ENCODE measurements at places on chromosomes 5 and 9. TPM values are rescaled to one million over a fixed set of nuclear protein-coding genes. Genes with fewer than 3 reads are reported as not detected.

Gene SEMA6A
- 13.5 TPM for polyA plus RNA-seq

Gene BNC2
- 1.3 TPM for polyA plus RNA-seq

Gene PDLIM4
- 5.9 TPM for polyA plus RNA-seq

Gene NNT
- 28.0 TPM for polyA plus RNA-seq

Gene WDR36
- 7.8 TPM for polyA plus RNA-seq

Gene ACOT12
- 0.31 TPM for polyA plus RNA-seq

Gene GABRA1
- polyA plus RNA-seq: 0.10 TPM

Gene SET
- polyA plus RNA-seq: 187 TPM

Gene TRIM14
- 47.1 TPM for polyA plus RNA-seq

Gene GPX3
- 19.9 TPM for polyA plus RNA-seq

Gene ANKH
- 43.2 TPM for polyA plus RNA-seq

Gene HAND1
- polyA plus RNA-seq: not detected

Gene CEL
- polyA plus RNA-seq: 3.2 TPM

- no peak overlapping the region for H3K27ac ChIP-seq
- H3K4me3 ChIP-seq: no peak overlapping the region
- DNase-seq: no peak
- H3K27me3 ChIP-seq: no peaks in the 10 kb centered on the region
- H3K36me3 ChIP-seq: peaks cover 51% of the 10 kb centered on the region
- no peaks in the 10 kb centered on the region for H3K4me1 ChIP-seq
Measured at GRCh38 chr9:136081113-136081825, 13.8 kb downstream of the NACC2 start.

GRCh38 chr5:117455236-117456233 lies 880.9 kb upstream of the SEMA6A start:
- peak; percentile 47 for DNase-seq
- H3K4me3 ChIP-seq: peak overlapping the region; percentile 61
- H3K27me3 ChIP-seq: no peaks in the 10 kb centered on the region
- no peaks in the 10 kb centered on the region for H3K4me1 ChIP-seq

- peaks cover 1% of the 10 kb centered on the region for H3K27me3 ChIP-seq
- no peaks in the 10 kb centered on the region for H3K36me3 ChIP-seq
- no peaks in the 10 kb centered on the region for H3K4me1 ChIP-seq
- H3K27ac ChIP-seq: no peak overlapping the region
Measured at GRCh38 chr9:99606957-99607356, 214.7 kb upstream of the NR4A3 start.

- no peaks in the 10 kb centered on the region for H3K36me3 ChIP-seq
- H3K4me3 ChIP-seq: no peak overlapping the region
Measured at GRCh38 chr5:31186672-31187267, 6.7 kb upstream of the CDH6 start.

- peaks cover 6% of the 10 kb centered on the region for H3K36me3 ChIP-seq
- no peaks in the 10 kb centered on the region for H3K4me1 ChIP-seq
- H3K27ac ChIP-seq: peak overlapping the region; percentile 67
- H3K4me3 ChIP-seq: peak overlapping the region; percentile 11
- H3K27me3 ChIP-seq: no peaks in the 10 kb centered on the region
Measured at GRCh38 chr9:127809540-127810377, 7.1 kb downstream of the FPGS start.

- H3K4me3 ChIP-seq: no peak overlapping the region
- H3K4me1 ChIP-seq: no peaks in the 10 kb centered on the region
Measured at GRCh38 chr5:82351297-82351696, 73.1 kb upstream of the RPS23 start.

- H3K4me3 ChIP-seq: no peak overlapping the region
- H3K4me1 ChIP-seq: peaks cover 21% of the 10 kb centered on the region
- peak overlapping the region; percentile 18 for H3K27ac ChIP-seq
- H3K36me3 ChIP-seq: no peaks in the 10 kb centered on the region
Measured at GRCh38 chr5:119274767-119275130, 81.1 kb upstream of the TNFAIP8 start.

- no peaks in the 10 kb centered on the region for H3K4me1 ChIP-seq
- H3K27ac ChIP-seq: no peak overlapping the region
- H3K36me3 ChIP-seq: no peaks in the 10 kb centered on the region
- H3K4me3 ChIP-seq: no peak overlapping the region
- no peaks in the 10 kb centered on the region for H3K27me3 ChIP-seq
Measured at GRCh38 chr5:128402506-128402905, 135.5 kb downstream of the FBN2 start.

- no peak for DNase-seq
- H3K4me1 ChIP-seq: peaks cover 7% of the 10 kb centered on the region
- no peaks in the 10 kb centered on the region for H3K36me3 ChIP-seq
- H3K4me3 ChIP-seq: no peak overlapping the region
- H3K27ac ChIP-seq: no peak overlapping the region
Measured at GRCh38 chr5:149694007-149694406, 36.1 kb upstream of the PPARGC1B start.

DNA sequence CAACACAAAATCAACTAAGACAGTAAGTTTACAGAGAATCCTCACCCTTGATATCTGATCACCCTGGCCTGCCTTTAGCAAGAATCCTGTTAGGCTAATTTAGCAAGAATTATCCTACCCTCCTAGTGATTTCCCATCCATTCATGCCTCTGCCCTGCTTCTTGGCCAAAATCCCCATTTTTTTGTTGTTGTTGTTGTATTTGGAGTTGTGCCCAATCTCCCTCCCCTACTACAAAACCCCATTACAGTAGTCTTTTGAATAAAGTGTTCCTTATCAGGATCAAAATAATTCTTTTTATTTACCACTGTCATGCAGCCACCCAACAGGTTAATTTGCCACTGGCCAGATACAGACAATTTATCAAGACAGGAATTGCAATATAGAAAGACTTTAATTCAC lies 58.5 kb upstream of the CLINT1 start:
- no peak for DNase-seq
- peaks cover 13% of the 10 kb centered on the region for H3K4me1 ChIP-seq
- no peaks in the 10 kb centered on the region for H3K36me3 ChIP-seq
- H3K27me3 ChIP-seq: no peaks in the 10 kb centered on the region

DNA sequence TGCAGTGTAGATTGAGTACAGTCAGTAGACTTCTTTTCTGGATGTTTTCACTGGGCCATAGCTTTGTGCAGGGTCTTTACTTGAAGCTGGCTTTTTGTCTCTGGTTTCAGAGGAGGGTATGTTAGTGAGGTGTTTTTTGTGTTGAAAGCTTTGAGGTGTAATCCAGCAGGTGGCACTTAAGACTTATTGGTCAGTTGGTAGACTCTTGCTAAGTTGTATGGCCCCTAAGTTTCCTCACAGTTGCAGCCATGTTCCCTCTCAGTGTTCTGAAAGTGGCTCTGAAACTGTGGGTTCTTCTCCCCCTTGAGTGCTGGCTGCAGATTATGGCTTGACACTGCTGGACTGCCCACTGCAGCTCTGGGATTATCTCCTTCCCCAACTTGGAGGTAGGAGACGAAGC lies 55.7 kb upstream of the SLC44A1 start:
- H3K27ac ChIP-seq: no peak overlapping the region
- no peaks in the 10 kb centered on the region for H3K27me3 ChIP-seq
- H3K4me1 ChIP-seq: no peaks in the 10 kb centered on the region
- H3K36me3 ChIP-seq: no peaks in the 10 kb centered on the region

DNA sequence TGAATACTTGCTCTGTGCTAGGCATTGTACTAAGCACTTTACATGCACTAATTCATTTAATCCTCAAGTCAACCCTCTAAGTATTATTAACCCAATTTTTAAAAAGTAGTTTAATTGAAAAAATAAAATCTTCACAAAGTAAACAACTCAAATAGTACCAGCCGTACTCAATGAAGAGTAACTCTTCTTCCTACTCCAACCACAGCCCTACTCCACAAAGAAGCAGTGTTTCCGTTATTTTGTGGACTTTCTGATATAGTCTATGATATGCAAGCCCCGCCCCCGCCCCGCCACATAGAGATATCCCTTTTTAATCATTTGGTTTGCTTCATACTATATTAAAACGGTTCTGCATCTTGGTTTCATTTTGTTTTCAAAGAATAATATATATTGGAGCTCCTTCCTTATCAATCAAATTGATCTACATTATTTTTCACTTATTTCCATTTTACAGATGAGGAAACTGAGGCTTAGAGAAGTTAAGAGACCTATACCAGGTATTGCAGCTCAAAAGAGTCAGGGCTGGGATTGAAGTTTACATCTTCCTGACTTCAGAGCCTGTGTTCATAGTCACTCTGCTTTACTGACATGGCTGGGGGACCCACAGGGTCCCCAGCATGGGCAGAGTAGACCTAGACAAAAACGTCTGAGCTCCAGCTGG lies 78.6 kb downstream of the PCDH1 start:
- no peak overlapping the region for H3K27ac ChIP-seq
- no peaks in the 10 kb centered on the region for H3K36me3 ChIP-seq
- H3K4me1 ChIP-seq: no peaks in the 10 kb centered on the region
- no peak for DNase-seq

GRCh38 chr5:41951224-41951623 lies 26.1 kb downstream of the FBXO4 start:
- DNase-seq: no peak
- H3K4me3 ChIP-seq: no peak overlapping the region
- H3K4me1 ChIP-seq: no peaks in the 10 kb centered on the region
- H3K27me3 ChIP-seq: no peaks in the 10 kb centered on the region
- no peaks in the 10 kb centered on the region for H3K36me3 ChIP-seq

DNA sequence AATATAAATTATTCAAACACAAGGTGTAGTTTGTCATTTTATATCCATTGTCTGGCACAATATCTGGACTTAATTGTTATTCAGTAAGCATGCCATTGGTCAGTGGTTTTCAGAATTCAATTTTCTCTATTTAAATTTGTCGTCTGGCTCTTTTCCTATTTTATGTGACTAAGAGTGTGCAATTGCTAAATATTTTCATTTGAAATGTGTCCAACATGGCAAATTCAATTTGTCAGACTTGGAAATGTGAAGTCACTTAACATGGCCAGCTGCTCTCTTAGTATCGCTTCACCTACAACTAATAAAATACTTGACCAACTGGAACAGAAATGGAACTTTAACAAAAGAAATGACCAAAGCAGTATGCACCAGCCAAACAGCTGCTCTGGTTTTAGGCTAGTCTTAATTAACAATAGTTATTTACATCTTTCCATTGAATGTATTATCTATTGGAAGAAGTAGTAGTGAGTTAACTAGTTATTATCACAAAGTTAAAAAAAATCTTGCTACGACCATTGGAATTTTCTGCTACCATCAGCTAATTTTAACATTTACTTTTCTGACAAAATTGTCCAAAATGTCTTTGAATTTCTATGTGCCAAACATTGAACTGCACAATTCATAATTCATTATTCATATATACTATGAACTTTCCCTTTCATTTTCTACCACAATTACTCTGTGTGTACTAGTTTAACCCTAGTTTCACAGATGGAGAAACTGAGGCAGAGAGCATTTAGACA lies 720.7 kb upstream of the FAM174A start:
- H3K27me3 ChIP-seq: no peaks in the 10 kb centered on the region
- H3K4me3 ChIP-seq: no peak overlapping the region
- no peaks in the 10 kb centered on the region for H3K4me1 ChIP-seq
- H3K36me3 ChIP-seq: no peaks in the 10 kb centered on the region
- no peak overlapping the region for H3K27ac ChIP-seq
- DNase-seq: no peak

- no peak overlapping the region for H3K27ac ChIP-seq
- no peaks in the 10 kb centered on the region for H3K4me1 ChIP-seq
- no peaks in the 10 kb centered on the region for H3K27me3 ChIP-seq
- no peak for DNase-seq
Measured at GRCh38 chr9:95373069-95373681, 55.7 kb upstream of the FANCC start.

- H3K27me3 ChIP-seq: no peaks in the 10 kb centered on the region
- no peak overlapping the region for H3K27ac ChIP-seq
- H3K4me3 ChIP-seq: no peak overlapping the region
- no peaks in the 10 kb centered on the region for H3K4me1 ChIP-seq
- no peak for DNase-seq
Measured at GRCh38 chr5:126715765-126716164, 61.2 kb upstream of the LMNB1 start.

GRCh38 chr5:144504929-144505577 lies 334.4 kb downstream of the KCTD16 start:
- DNase-seq: no peak
- H3K27ac ChIP-seq: no peak overlapping the region
- H3K27me3 ChIP-seq: no peaks in the 10 kb centered on the region
- H3K4me1 ChIP-seq: no peaks in the 10 kb centered on the region
- H3K4me3 ChIP-seq: no peak overlapping the region
- H3K36me3 ChIP-seq: no peaks in the 10 kb centered on the region

DNA sequence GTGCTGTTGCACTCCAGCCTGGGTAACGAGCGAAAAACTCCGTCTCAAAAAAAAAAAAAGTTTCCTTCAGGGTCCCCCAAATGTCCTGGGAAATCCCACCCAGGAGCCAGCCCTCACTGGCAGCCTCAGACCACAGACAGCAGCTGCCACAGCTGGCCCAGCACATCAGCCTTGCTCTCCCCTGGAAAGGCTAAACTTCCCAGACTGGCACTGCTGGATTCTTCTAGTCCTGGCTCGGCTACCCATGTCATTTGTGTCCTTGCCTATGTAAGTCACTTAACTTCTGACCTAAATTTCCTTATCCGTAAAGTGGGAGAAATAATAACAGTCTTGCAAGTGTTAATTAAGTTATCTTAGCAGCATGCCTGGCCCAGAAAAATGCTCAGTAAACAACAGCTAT lies 8.6 kb upstream of the PRRC2B start:
- no peak overlapping the region for H3K4me3 ChIP-seq
- H3K27ac ChIP-seq: no peak overlapping the region
- H3K27me3 ChIP-seq: no peaks in the 10 kb centered on the region
- H3K36me3 ChIP-seq: no peaks in the 10 kb centered on the region
- no peak for DNase-seq

DNA sequence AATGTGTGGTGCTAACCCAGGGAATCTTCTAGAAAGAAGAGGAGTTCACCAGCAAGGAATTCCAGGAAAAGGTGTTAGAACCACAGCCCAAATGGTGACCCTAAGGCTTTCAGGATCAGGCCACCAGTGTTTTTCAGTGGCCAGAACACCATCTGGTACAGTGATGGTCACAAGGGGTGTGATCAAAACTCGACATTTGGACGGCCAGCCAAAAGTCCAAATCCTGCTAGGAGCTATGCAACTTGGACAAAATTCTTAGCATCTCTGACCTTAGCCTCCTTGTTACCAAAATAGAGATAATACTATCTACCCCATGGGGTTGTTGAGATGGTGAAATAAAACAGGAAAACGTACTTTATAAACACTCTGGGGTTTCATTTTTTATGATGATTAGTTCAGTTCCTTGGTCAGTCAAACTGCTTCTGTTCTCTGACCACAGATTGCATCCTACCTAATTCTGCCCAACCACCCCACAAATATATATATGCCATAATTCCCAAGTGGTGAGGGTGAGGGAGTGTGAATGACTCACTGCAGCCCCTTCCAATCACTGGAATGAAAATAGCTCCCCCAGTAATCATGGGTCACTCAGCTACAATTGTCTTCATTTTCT lies 210.3 kb downstream of the CDK5RAP2 start:
- no peaks in the 10 kb centered on the region for H3K36me3 ChIP-seq
- no peak for DNase-seq

DNA sequence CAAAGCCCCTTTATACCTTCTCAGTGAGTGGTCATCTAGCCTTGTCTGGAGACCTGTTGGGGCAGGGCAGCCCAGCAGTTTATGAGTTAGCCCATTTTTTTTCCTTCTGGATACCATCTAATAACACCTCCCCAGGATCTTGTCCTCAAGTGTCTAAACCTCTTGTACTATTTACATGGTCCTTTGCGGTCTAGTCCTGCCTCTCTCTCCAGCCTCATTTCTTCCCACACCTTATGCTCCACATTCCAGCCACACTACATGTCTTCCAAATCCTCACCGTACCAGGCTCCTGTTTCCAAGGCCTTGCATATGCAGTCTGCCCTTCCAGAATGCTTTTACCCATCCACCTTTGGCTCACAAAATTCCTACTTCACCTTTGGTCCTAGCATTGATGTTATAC lies 77.2 kb downstream of the ADRB2 start:
- H3K4me3 ChIP-seq: no peak overlapping the region
- H3K27me3 ChIP-seq: no peaks in the 10 kb centered on the region
- H3K27ac ChIP-seq: no peak overlapping the region
- H3K4me1 ChIP-seq: no peaks in the 10 kb centered on the region
- H3K36me3 ChIP-seq: no peaks in the 10 kb centered on the region
- no peak for DNase-seq

Data from small intestine (tissue), 16 donors.